ENCODE measurements at places on chromosomes 6 and 20. TPM values are rescaled to one million over a fixed set of nuclear protein-coding genes. Genes with fewer than 3 reads are reported as not detected.

- no peak for DNase-seq
Observed at GRCh38 chr6:56515081-56515905, 127.4 kb downstream of the DST start.

DNA sequence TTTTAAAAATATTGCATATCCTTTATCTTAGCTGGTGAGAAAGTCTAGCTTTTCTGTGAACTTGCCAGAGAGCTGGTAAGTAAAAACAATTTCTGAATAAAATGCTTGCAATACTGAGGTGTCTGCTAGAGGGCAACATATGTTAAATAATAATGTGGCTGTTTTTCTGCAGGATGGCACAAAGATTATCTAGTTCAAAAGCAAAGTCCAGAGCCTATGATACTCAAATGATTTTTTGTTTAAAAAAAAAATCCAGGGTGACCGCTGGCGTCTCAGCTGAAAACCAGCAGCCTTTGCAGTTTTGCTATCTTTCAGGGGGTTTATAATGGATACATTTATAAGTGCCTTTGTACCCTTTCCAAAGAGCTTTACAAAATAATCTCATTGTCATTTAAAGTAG is 194.9 kb downstream of the PHACTR1 start:
- peak; percentile 53 for DNase-seq

The DNAH8 gene
- not detected for total RNA-seq

The C6orf141 gene
- not detected for total RNA-seq

All from HFFc6 (cell line).